ENCODE measurements at places on chromosomes 6 and 20.

DNA sequence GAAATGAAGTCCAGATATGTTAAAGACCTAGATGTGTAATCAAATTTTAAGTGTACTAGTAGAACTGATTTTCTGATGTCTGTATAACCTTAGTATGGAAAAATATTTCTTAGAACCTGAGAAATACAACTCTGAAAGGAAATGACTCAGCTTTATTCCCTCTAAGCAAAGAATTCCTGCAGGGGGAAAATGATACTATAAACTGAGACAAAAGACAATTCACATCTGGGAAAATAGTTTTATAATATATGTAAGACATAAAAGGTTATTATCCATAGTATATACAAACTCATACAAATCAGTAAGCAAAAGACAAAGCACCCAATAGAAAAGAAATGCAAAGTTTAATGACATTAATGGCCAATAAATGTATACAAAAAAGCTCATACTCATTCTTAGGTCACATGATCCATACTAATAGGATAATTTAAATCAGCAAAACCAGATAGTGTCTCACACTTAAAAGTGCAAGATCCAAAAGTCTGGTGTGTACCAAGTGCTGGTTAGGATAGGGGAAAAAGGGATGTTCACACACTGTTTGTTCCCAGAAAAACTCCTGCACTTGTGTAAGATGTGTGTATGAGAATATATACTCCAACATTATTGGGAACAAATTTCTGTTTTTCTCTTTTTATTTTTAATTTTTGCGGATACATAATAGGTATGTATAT lies 22.6 kb downstream of the RNF217 start:
- DNase-seq = no peak

- DNase-seq = no peak
Measured at GRCh38 chr6:20408851-20409250, 7.2 kb downstream of the E2F3 start.

DNA sequence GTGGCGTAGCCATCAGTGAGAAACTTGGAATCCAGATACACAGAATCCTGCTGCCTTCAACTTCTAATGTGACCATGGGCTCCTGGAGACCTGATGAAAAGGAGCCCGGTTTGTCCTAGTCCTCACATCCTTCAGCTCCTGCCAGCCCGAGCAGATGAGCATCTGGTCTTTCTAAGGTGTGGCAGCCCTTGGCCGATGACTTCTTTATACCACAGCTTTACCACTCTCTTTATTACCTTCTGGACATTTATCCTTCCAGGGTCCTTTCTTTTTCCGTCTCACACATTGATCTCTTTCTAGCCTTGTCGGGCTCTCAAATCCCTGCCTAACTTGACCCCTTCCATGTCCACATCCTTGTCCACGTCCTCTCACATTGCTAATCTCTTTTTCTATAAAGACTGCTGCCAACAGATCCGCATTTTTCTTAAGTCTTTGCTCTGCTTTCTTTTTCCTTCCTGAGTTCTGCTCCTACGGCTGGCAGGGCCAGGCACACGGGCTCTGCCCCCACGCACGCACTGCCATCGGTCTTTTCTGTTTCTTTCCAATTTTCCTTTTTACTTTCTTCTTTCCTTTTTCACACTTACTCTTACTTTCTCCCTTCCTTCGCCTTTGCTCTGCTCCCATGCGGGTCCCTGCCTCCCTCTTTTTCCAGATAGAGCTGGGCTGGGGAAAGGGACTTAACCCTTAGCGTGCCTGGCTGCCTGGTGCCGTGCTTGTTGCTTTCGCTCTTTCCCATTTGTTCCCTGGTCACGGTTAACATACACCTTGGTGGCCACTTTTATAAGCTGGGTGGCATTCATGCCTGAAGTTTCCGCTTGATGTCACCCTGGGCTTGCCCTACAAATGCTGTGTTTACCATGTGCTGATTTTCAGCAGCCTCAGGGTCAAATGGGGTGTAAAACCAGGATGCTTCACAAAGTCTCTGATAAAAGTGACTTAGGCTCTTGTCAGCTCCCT lies 9.4 kb upstream of the GMPR start:
- DNase-seq = no peak

- no peak for DNase-seq
Measured at GRCh38 chr6:47235964-47236760, 73.5 kb downstream of the TNFRSF21 start.
